A549 treated with GW870086 at 1 μM for 4 hours (cell line): ENCODE measurements at places on chromosomes 5 and 9. TPM values are rescaled to one million over a fixed set of nuclear protein-coding genes. Genes with fewer than 3 reads are reported as not detected.

The SLC46A2 gene
- not detected in 5 replicates for total RNA-seq

The AGXT2 gene
- total RNA-seq = not detected in 5 replicates

The PCDHGA11 gene
- 0.03 to 0.07 TPM in 2 of 5 replicates, not detected in the others for total RNA-seq

The GOLGA1 gene
- total RNA-seq = 10.1 to 10.9 TPM (median 10.4 TPM) in 5 replicates

The AMBP gene
- total RNA-seq = 6.2 to 9.7 TPM (median 7.3 TPM) in 5 replicates

The SHOC1 gene
- total RNA-seq = 0.05 TPM in 1 of 5 replicates, not detected in the others

The PITX1 gene
- total RNA-seq = 19.2 to 31.0 TPM (median 28.5 TPM) in 5 replicates

The FBXL7 gene
- total RNA-seq = 1.3 to 1.8 TPM (median 1.5 TPM) in 5 replicates

The ZBED3 gene
- total RNA-seq = 3.2 to 4.2 TPM (median 3.6 TPM) in 5 replicates

The TMEM174 gene
- total RNA-seq = not detected in 5 replicates

The ANKRD18B gene
- 3.3 to 7.2 TPM (median 6.8 TPM) in 5 replicates for total RNA-seq

The ITGA2 gene
- 11.7 to 19.0 TPM (median 16.7 TPM) in 5 replicates for total RNA-seq
